ENCODE measurements at places on chromosomes 13 and 19.

DNA sequence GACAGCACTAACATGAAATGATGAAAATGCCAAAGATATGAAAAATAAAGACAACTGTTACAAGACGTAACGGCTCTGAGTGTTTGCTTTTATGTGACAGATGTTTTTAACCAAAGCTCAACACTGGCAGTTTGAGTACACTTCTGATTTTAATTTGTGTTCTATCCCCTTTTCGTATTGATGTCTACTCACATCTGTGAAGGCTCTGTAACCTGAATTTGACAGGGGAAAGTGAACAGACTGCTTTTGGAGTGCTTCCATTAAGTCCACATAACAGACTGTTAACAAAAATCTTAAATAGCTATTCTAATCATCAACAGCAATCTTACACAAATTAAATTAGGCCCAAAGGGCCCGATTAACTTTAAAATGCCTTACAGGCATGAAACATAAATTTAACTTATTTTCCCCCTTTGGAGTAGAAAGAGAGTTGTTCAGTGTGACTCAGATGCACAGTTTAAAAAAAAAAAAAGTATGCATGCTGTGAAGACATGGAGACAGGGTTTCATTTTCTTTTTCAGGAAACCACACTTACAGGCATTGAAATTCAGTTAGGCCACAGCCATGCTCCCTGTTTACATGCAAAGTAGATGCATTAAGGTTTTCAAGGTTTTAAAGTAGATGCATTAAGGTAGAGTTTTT lies 16.3 kb upstream of the RNASEH2B start:
- no peak for DNase-seq

DNA sequence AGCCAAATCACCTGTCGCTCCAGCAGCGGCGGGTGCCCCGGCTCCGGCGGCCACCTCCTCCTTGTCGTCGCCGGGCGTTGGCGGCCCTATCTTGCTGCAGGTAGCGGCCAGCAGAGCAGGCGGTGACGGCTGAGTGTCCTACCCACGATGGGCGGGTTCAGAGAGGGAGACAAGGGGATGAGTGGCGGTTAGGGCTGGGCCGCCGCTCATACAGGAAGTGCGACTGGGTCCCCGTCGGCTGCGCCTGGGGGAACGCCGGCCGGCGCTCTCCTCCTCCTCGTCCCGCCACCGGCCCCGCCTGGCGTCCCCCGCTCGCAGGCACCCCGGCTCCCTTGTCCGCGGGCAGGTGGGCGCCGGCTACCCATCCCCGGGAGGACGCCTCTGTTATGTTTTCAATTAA lies 1692.0 kb downstream of the SLITRK5 start:
- no peak for DNase-seq

- DNase-seq: no peak
Measured at GRCh38 chr13:63680704-63681103, 2265.1 kb upstream of the PCDH20 start.

GRCh38 chr13:41973247-41973741 lies 12.4 kb upstream of the VWA8 start:
- DNase-seq: no peak

- no peak for DNase-seq
Measured at GRCh38 chr19:30887042-30887441, 462.2 kb downstream of the TSHZ3 start.

Measured in BJ (cell line).